ENCODE measurements at places on chromosomes 4 and X. TPM values are rescaled to one million over a fixed set of nuclear protein-coding genes. Genes with fewer than 3 reads are reported as not detected.

GRCh38 chr4:174654634-174655033, 132.3 kb upstream of the HPGD start:
- no peaks in the 10 kb centered on the region for H3K27me3 ChIP-seq
- H3K4me3 ChIP-seq, result no peak overlapping the region
- no peaks in the 10 kb centered on the region for H3K36me3 ChIP-seq
- H3K4me1 ChIP-seq, result no peaks in the 10 kb centered on the region
- no peak overlapping the region for H3K27ac ChIP-seq

- no peaks in the 10 kb centered on the region for H3K27me3 ChIP-seq
- no peak for DNase-seq
- H3K4me3 ChIP-seq, result no peak overlapping the region
- no peak overlapping the region for H3K27ac ChIP-seq
- no peaks in the 10 kb centered on the region for H3K4me1 ChIP-seq
Observed at GRCh38 chr4:181013162-181013561, 1230.0 kb upstream of the TENM3 start.

DNA sequence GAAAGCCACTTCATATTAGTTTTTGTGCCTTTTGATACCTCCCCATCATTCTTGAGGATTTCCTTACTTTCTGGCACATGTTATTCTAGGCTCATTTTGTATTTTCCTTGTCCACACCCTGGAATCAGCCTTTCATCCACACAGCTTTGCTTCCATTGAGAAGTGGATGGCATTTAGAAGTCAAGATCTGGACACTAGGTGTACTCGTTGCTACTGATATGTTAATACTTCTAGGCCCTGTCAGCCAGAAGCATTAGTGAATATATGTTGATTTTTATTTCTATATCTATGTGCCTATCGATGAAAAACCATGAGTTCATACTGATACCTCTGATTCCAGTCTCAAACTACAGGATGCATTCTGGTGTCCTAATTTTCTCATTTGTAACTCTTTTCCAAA, 73.2 kb downstream of the ARHGAP24 start:
- H3K27ac ChIP-seq, result no peak overlapping the region
- H3K27me3 ChIP-seq, result no peaks in the 10 kb centered on the region
- DNase-seq, result no peak
- H3K36me3 ChIP-seq, result no peaks in the 10 kb centered on the region
- H3K4me1 ChIP-seq, result no peaks in the 10 kb centered on the region

- no peak overlapping the region for H3K4me3 ChIP-seq
- H3K36me3 ChIP-seq, result no peaks in the 10 kb centered on the region
- H3K4me1 ChIP-seq, result no peaks in the 10 kb centered on the region
- no peaks in the 10 kb centered on the region for H3K27me3 ChIP-seq
Observed at GRCh38 chr4:97656044-97656720, 487.1 kb downstream of the STPG2 start.

GRCh38 chr4:81081156-81081555, 50.6 kb downstream of the BMP3 start:
- H3K4me3 ChIP-seq, result no peak overlapping the region
- H3K4me1 ChIP-seq, result no peaks in the 10 kb centered on the region
- no peaks in the 10 kb centered on the region for H3K36me3 ChIP-seq
- DNase-seq, result no peak
- H3K27me3 ChIP-seq, result no peaks in the 10 kb centered on the region
- H3K27ac ChIP-seq, result no peak overlapping the region

- no peaks in the 10 kb centered on the region for H3K27me3 ChIP-seq
- DNase-seq, result no peak
- no peak overlapping the region for H3K4me3 ChIP-seq
- H3K36me3 ChIP-seq, result no peaks in the 10 kb centered on the region
- H3K27ac ChIP-seq, result no peak overlapping the region
Observed at GRCh38 chr4:125003840-125004239, 291.3 kb upstream of the ANKRD50 start.

DNA sequence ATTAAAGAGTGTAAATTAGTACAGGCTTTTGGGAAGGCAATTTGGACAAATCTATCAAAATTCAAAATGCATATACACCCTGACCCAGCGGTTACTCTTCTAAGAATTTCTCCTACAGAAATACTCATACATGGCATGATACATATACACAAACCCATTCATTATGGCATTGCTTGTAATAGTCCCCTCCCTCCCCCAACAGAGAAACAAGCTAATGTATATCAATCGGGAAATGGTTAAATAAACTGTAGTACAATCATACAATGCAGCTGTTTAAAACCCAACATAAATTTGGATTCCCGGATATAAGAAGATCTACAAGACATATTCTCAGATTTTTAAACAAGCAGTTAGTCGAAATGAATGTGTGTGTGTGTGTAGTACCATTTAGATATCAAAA, 808 bp downstream of the HUWE1 start:
- no peak for DNase-seq
- peak overlapping the region; percentile 78 for H3K4me3 ChIP-seq
- H3K36me3 ChIP-seq, result peaks cover 9% of the 10 kb centered on the region
- H3K27ac ChIP-seq, result peak overlapping the region; percentile 92
- peaks cover 6% of the 10 kb centered on the region for H3K4me1 ChIP-seq

GRCh38 chr4:41611881-41612871, 74.2 kb downstream of the LIMCH1 start:
- peak; percentile 28 for DNase-seq
- no peaks in the 10 kb centered on the region for H3K27me3 ChIP-seq
- peaks cover 14% of the 10 kb centered on the region for H3K4me1 ChIP-seq
- peaks cover 32% of the 10 kb centered on the region for H3K36me3 ChIP-seq

DNA sequence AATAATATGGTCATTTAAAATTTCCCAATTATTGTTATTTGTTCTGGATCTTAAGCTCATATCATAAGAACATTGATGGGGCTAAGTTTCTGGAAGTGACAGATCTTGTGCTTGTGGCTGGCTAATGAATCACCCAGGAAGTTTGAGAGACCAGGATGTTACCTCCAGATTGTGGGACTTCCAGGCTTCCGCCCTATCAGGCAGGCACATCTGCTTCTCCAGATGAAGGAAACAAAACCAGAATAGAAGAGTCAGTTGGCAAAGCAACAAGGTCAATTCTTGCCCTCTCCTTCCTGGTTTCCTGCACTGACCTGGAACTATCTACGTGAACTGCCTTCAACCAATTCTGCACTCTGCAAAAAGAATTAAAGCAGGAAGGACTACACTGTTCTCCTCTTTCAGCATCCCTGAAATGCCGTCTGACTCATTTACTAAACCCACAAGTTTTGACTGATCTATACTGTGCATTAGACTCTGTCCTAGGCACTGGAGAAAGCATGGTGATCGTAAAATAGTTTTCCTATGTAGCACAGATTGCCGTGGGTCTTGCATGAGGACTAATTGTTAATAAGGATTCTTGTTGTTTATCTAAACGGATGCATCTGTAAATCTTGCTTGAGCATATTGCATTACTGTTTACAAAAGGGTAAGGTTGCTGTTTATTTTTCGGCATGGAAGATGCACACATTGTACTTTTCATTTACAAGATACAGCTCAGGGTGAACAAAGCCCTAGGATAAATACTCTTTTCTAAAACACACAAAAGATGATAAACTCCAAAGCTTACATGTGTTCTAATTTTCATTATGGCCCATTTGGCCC, 74.6 kb downstream of the AMELX start:
- H3K27me3 ChIP-seq, result no peaks in the 10 kb centered on the region
- H3K27ac ChIP-seq, result no peak overlapping the region
- H3K4me1 ChIP-seq, result peaks cover 5% of the 10 kb centered on the region
- no peak overlapping the region for H3K4me3 ChIP-seq
- no peak for DNase-seq

- no peak for DNase-seq
- H3K4me3 ChIP-seq, result no peak overlapping the region
- H3K4me1 ChIP-seq, result no peaks in the 10 kb centered on the region
- H3K36me3 ChIP-seq, result no peaks in the 10 kb centered on the region
Observed at GRCh38 chr4:28225689-28226353, 1365.2 kb downstream of the STIM2 start.

- H3K27ac ChIP-seq, result no peak overlapping the region
- H3K4me3 ChIP-seq, result no peak overlapping the region
- no peaks in the 10 kb centered on the region for H3K27me3 ChIP-seq
- H3K36me3 ChIP-seq, result no peaks in the 10 kb centered on the region
- no peak for DNase-seq
- no peaks in the 10 kb centered on the region for H3K4me1 ChIP-seq
Observed at GRCh38 chr4:63729519-63729918, 679.7 kb downstream of the TECRL start.

DNA sequence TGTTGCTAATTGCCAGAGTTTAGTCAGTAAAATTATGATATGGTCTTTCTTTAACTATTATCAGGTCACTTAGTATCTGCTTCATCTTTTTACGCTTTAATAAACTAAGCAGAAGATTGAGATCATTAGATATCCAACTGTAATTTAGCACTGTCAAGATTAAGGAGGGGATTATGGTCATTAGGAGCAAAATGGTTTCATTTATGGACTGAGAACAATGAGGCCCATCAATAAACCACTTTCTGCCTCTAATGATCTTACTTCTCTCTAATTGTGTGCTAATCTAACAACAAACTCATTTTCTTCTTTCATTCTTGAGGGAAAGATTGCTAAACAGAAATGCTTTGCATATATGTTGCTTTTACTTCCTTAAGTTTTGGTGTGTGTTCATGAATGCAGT, 340.4 kb downstream of the RPA4 start:
- H3K4me3 ChIP-seq, result no peak overlapping the region
- no peaks in the 10 kb centered on the region for H3K4me1 ChIP-seq
- no peak for DNase-seq
- no peaks in the 10 kb centered on the region for H3K27me3 ChIP-seq
- H3K36me3 ChIP-seq, result no peaks in the 10 kb centered on the region

GRCh38 chr4:11817088-11817487, 388.4 kb upstream of the HS3ST1 start:
- H3K4me1 ChIP-seq, result no peaks in the 10 kb centered on the region
- no peaks in the 10 kb centered on the region for H3K36me3 ChIP-seq
- no peak for DNase-seq

GRCh38 chr4:74114234-74114633, 15.2 kb upstream of the CXCL2 start:
- peaks cover 14% of the 10 kb centered on the region for H3K4me1 ChIP-seq
- H3K36me3 ChIP-seq, result no peaks in the 10 kb centered on the region
- no peak overlapping the region for H3K27ac ChIP-seq
- no peaks in the 10 kb centered on the region for H3K27me3 ChIP-seq
- DNase-seq, result no peak
- no peak overlapping the region for H3K4me3 ChIP-seq

GRCh38 chrX:22118161-22118830, 86.2 kb downstream of the PHEX start:
- DNase-seq, result no peak
- no peaks in the 10 kb centered on the region for H3K36me3 ChIP-seq
- no peak overlapping the region for H3K27ac ChIP-seq

DNA sequence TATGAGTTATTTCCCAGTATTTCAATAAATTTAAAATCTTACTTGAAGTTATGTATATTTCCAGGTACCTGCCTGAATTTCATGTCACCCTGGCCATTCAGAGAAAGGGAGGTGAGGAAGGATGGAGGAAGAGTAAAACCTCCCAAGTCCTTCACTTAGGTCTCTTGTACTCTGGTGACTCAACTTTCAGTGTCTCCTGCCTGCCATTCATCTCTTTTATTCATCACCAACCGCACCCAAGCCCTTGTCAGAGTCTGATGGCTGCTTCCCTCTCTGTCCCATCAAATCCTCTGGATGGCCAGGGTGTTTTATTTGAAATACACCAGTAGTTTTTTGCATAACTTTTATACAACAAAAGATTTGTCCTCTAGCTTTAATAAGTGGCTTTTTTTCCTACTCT, 17.8 kb downstream of the TMPRSS11E start:
- H3K27me3 ChIP-seq, result no peaks in the 10 kb centered on the region
- H3K27ac ChIP-seq, result no peak overlapping the region
- no peak overlapping the region for H3K4me3 ChIP-seq
- H3K36me3 ChIP-seq, result no peaks in the 10 kb centered on the region

- H3K27ac ChIP-seq, result no peak overlapping the region
- no peak for DNase-seq
- H3K4me3 ChIP-seq, result no peak overlapping the region
- H3K36me3 ChIP-seq, result no peaks in the 10 kb centered on the region
- H3K27me3 ChIP-seq, result no peaks in the 10 kb centered on the region
Observed at GRCh38 chr4:46922205-46922604, 13.2 kb upstream of the COX7B2 start.

DNA sequence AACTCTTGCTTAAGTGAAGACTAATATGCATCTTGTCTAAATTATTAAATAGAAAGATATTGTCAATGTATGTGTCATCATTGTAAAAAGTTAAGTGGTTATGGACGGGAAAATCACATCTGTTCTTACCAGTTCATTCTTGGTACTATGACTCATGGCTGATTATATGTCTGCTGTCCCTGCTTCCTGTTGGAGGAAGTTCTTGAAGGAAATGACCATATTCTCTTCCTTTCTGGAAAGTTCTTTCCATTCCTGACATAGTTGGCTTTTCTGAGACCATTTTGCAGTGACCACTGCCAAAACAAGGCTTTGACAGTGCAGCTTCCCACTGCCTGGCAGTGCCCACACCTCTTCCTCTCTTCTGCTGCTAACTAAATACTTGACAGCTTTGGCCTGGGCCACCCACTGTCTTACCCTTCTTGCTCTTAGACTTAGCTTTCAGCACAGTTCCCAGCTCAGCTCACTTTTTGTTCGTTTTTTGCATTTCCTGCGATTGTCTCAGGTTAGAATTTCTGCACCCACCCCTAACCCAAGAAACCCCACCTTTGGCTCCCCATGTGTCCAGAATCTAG, 13.2 kb upstream of the CLDN24 start:
- H3K4me1 ChIP-seq, result no peaks in the 10 kb centered on the region
- no peaks in the 10 kb centered on the region for H3K27me3 ChIP-seq
- H3K27ac ChIP-seq, result no peak overlapping the region
- no peaks in the 10 kb centered on the region for H3K36me3 ChIP-seq

DNA sequence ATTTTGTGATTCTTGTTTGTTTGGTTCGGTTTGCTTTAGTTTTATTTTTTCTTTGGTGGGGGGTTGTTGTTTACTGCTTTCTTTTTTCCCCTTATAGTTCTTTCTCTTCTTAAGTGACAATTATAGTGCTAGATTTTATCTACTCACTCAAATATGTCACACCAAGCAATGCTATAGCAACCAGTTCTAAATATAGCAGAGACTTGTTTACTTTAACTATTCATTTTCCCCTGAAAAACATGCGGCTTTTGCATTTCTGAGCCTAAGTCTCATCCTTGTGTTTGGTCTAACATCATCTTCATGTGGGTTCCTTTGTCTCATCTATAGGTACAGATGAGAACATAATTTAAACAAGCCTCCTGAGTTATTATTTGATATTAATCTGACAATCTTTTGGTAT, 676.6 kb downstream of the FAT4 start:
- no peaks in the 10 kb centered on the region for H3K36me3 ChIP-seq
- H3K4me3 ChIP-seq, result no peak overlapping the region
- DNase-seq, result no peak
- H3K27me3 ChIP-seq, result no peaks in the 10 kb centered on the region
- H3K4me1 ChIP-seq, result no peaks in the 10 kb centered on the region

- no peaks in the 10 kb centered on the region for H3K27me3 ChIP-seq
- DNase-seq, result no peak
- H3K36me3 ChIP-seq, result no peaks in the 10 kb centered on the region
- H3K27ac ChIP-seq, result peak overlapping the region; percentile 62
Observed at GRCh38 chr4:7960017-7960789, 20.5 kb upstream of the AFAP1 start.

Gene GAGE12E
- not detected for total RNA-seq

Gene RS1
- total RNA-seq, result not detected

Gene FSTL5
- total RNA-seq, result not detected

Gene SNCA
- total RNA-seq, result 4.6 TPM

Gene FAM53A
- total RNA-seq, result 0.71 TPM

Gene PPP1R2C
- not detected for total RNA-seq

Gene C4orf50
- total RNA-seq, result not detected

All from psoas muscle (tissue), 8 donors.